ENCODE measurements at places on chromosomes 4 and X.

DNA sequence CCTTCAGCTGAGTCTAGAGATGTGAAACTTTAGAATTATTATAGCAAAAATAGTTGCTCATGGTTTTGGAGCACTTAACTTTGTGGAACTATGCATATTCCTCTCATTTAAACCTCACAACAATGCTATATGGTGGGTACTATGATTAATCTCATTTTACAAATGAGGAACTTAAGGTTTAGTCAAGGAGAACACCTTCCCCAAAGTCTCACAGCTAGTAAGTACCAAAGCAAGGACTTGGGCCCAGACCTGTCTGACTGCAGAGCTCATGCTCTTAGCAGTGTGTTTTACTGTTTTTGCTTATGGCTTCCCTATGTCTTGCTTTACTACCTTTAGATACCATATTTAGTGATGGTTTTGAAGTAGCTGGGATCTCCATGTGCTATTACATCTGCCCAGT lies 5.1 kb downstream of the UBE2A start:
- no peak for DNase-seq

DNA sequence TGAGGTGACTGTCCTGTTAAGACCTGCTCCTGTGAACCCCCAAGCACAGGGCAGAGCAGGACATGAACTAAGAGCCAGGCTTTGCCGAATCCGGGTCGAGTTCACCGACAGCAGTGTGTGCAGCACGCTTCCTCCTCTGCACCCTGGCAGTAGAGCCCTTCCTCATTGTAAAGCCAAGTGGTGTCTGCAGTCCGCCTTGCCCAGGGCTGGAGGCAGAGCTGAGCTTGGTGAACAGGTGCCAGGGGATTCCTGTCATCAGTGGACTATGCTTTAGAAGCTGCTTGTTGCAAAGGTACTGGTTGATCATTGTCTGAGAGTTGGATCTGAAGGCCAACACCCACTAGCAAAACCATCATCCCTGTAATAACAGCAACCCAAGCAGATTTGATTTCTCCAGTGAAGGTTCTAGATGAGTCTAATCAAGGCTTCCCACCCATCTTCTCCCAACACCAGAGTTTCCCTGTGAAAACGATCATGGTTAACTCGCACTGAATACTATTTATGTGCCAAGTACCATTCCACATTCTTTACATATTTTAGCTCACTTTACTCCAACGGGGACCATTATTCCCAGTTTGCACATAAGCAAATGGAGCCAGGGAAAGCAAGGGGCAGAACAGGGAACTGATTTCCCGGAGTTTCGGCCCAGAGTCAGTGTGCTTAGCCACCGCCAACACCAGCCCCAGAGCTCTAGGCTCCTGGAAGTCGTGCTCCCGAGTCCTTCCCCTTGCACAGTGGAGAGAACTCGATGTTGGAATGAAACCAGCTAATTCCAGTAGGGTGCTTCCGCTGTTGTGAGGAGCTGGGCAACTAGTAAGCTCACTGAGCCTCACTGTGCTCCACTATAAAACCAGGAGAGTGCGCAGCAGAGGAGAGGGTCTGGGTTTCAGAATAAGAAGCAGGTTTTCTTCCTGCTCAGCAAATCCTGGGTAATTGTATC lies 1.4 kb upstream of the SLC34A2 start:
- DNase-seq: no peak

- no peak for DNase-seq
These were observed 446 bp downstream of the EVC2 start for GRCh38 chr4:5707778-5708448.

DNA sequence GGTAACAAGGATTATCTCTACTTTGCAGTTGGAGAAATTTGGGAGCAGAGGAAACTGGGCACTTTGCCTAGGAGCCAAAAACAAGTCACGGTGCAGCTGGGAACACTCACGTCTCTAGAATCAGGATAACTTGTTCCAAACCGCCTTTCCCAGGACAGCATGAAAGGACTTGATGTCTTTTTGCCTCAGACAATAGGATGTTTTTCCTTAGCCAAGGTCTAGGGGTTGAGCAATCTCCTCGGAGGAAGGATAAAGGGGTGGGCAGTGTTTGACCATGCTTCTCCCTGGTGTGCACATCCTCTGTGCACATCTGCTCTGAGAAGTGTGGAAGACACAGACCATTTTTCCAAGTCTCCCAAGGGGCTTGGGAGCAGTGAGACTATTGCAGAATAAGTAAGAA lies 1.7 kb upstream of the SPARCL1 start:
- DNase-seq: no peak

- DNase-seq: peak; percentile 45
These were observed 78.7 kb upstream of the DCLK2 start for GRCh38 chr4:149999485-150000074.

GRCh38 chr4:148076964-148077363 lies 345.1 kb downstream of the ARHGAP10 start:
- no peak for DNase-seq

GRCh38 chr4:6258741-6259140 lies 10.9 kb upstream of the WFS1 start:
- DNase-seq: peak; percentile 4
